ENCODE measurements at places on chromosomes 13 and 19.

DNA sequence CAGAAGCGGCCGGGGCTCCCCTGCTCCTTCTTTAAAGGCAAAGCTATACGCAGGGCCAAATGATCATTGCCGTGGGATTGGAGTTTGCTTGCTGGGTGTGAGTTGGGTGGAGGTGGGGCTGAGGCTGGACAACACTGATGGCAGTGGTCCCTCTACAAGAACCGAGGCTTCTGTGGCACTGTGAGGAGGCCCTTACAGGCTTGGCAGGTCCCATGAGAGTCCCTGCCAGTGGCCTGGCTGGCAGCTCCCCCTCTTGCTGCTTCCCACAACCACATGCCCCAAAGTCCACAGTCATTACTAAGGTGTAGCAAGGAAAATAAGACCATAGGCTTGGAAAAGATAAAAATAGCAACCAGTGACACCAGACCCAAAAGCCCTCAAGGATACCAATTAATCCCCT lies 98.4 kb downstream of the ANKRD10 start:
- DNase-seq: no peak

DNA sequence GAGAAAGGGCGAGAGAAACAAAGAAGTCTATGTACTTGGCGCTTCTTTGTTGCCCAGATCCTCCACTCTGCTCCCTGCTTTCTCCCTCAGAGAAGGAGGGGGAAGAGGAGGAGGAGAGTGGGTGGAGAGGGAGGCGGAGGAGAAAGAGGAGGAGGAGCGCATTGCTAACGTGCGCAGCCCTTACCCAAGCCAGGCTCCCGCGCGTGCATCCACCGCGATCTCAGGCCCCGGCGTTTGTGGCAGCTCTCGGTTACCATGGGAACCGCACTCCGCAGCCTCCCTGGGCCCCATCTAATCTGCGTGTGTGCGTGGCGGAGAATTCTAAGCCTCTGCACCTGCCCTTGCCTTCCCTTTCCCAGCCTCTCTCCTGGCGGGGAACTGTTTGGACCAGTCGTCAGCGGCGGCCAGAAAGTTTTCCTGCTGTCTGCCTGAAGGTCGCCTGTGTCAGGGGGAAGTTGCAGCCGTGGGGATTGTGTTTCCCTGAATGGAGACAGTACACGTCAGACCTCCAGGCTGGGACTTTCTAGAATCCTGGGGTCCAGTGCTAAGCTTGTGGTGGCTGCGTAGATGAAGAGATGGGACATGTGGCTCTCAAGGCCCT lies at the start of gene ERICH6B:
Gene ERICH6B (minus strand): TSS at position 239 of the 601 bp plus-strand sequence. CDS start 18,734 bp downstream, outside the sequence.
- no peak for DNase-seq

- DNase-seq: no peak
These were observed 499 bp downstream of the LSM7 start for GRCh38 chr19:2327773-2328400.

GRCh38 chr19:12872255-12872654 lies 9.0 kb downstream of the DNASE2 start:
- DNase-seq: no peak

GRCh38 chr13:99548448-99548847 lies 47.2 kb downstream of the TM9SF2 start:
- no peak for DNase-seq

Measured in activated T-cell treated with anti-CD3 and anti-CD28 coated beads for 1 hour (primary cell).